ENCODE measurements at places on chromosomes 6 and 20.

DNA sequence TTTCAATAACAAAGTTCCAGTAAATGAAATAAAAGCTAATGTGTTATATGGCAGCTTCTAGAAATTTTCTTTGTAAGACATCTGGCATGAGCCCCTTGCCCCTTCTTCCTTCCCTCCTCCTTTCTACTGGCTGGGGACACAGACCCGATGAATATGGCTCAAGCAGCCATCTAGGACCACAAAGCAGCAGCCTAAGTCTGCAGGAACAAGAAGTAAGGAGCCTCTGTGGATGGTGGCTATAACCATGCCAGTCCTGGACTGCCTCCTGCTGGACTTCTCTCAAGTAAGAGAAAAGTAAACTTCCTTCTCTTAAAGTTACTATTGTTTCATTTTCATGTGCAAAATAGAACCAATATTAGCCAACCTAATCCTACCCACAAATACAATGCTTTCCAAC is 114.9 kb upstream of the DST start:
- peak; percentile 70 for DNase-seq

GRCh38 chr6:32885698-32886286 is 31.8 kb downstream of the PSMB9 start:
- peak; percentile 87 for DNase-seq

- no peak for DNase-seq
Observed at GRCh38 chr6:84123186-84123585, 89.6 kb downstream of the MRAP2 start.

GRCh38 chr6:18277237-18278006 is 13.1 kb upstream of the DEK start:
- no peak for DNase-seq

GRCh38 chr20:57787990-57788781 is 78.4 kb upstream of the PMEPA1 start:
- peak; percentile 16 for DNase-seq

DNA sequence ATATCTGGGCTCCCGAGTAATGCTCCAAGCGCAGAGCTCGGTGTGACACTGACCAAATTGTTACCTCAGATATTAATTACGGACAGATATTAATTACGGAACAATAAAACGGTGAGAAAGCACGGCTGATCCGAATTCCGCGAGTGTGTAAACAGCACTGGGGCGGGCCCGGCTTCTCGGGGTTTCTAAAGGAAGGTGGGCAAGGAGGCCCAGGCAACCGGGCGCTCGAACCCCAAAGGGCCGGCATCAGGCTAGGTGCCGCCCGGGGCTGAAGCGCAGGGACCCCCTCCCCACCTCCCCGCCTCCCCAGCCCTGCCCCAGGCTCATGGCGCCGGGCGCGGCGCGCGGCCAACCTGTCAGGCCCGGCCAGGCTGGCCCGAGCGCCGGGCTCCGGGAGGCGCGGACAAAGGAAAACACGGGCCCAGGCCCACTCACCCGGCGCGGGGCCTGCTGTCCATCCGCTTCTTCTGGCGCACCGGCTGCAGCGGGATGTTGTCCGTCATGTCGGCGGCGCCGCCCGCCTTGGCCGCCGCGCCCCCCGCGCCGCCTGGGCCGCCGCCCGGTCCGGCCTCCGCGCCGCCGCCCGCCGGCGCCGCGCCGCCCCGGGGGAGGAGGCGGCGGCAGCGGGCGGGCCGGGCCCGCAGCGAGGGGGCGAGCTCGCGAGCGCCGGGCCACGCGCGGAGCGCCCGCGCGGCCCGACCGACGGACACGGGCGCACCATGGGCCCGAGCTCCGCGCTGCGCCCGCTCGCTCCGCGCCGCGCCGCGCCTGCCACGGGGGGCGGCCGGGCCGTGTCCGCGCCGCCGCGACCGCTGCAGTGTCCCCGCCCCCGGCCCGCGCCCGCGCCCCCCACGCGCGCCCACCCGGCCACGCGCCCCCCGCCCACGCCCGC is at the start of gene ATP9A:
ATP9A (minus strand) TSS at position 524 of the 892 bp plus-strand sequence; CDS start at position 503, 21 bp downstream.
- no peak for DNase-seq

GRCh38 chr6:680251-680650 is 12.7 kb downstream of the EXOC2 start:
- no peak for DNase-seq

DNA sequence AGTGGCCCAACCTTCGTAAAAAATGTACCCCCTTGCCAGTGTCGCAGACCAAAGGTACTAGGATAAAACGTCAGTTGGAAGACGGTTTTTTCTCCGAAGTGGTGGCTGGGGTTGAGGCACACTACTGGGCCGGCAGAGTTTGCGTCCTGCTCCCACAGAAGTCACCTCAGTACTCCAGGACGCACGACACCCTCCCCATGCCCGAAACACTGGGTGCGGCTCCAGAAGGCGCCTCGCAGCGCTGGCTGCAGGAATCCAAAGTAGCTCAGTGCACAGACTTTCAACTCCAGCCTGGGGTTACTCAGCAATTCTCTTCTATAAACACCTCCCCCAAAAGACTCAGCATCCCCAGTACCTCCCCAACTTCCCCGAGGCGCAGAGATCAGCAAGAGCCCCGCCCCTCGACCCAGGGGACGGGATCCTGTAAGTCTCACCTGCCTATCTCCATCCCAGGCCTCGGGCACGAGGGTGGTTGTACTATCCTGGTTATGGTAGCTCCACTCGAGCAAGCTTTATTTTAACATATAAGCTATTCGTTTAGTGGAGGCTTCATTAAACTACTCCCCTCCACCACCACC is 88.2 kb downstream of the ZFP64 start:
- no peak for DNase-seq

GRCh38 chr20:17882834-17883591 is 85.6 kb downstream of the SNX5 start:
- DNase-seq = no peak

- peak; percentile 59 for DNase-seq
Observed at GRCh38 chr6:41970436-41970846, 28.8 kb upstream of the CCND3 start.

DNA sequence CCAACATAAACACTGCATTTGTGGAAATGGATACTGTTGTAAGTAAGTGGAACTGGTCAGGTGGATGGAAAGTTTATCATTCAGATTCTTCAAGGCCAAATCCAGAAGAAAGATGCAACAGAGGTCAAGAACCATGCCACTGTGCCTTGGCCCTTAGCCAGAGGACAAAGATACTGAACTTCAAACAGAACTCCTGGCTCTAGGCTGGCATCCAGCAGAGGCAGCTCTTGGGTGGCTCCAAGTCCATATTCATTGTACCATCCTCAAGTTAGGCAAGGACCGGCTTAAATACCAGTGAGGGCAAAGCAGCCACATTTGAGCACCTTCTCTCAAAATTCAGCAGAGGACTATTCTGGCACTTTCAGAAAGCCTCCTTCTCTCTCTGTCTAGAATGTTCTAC is 53.2 kb downstream of the DNAAF9 start:
- no peak for DNase-seq

DNA sequence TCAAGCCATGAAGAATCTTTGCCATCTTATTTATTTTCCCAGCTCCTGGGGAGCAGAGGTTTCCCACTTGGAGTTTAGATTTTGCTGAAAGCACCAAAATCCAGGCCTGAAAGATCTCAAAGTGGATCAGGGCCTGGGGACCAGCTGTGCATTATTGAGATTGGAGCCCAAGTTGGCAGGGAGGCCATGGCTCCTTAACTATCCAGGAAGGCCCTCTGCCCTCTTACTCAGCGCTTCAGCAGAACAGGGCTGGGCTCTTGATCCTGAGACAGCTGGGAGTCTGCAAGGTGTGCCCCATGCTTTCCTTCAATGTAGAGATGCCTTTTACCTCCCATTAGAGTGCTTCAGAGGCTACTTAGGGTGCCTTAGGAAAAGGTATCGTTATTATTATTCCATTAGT is 24.6 kb downstream of the FOXO3 start:
- no peak for DNase-seq

DNA sequence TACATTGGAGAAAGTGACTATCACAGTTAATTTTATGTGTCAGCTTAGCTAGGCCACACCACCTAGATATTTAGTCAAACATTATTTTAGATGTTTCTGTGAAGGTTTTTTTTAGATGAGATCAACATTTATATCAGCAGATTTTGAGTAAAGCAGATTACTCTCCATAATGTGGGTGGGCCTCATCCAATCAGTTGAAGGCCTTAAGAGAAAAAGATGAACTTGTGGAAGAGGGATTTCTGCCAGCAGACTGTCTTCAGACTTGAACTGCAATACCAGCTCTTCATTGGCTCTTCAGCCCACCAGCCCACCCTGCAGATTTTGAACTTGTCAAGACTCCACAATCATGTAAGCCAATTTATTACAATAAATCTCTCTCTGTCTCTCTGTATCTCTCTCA is 25.1 kb upstream of the FBXO30 start:
- DNase-seq = no peak

- no peak for DNase-seq
Observed at GRCh38 chr6:10315658-10316372, 99.1 kb downstream of the TFAP2A start.

DNA sequence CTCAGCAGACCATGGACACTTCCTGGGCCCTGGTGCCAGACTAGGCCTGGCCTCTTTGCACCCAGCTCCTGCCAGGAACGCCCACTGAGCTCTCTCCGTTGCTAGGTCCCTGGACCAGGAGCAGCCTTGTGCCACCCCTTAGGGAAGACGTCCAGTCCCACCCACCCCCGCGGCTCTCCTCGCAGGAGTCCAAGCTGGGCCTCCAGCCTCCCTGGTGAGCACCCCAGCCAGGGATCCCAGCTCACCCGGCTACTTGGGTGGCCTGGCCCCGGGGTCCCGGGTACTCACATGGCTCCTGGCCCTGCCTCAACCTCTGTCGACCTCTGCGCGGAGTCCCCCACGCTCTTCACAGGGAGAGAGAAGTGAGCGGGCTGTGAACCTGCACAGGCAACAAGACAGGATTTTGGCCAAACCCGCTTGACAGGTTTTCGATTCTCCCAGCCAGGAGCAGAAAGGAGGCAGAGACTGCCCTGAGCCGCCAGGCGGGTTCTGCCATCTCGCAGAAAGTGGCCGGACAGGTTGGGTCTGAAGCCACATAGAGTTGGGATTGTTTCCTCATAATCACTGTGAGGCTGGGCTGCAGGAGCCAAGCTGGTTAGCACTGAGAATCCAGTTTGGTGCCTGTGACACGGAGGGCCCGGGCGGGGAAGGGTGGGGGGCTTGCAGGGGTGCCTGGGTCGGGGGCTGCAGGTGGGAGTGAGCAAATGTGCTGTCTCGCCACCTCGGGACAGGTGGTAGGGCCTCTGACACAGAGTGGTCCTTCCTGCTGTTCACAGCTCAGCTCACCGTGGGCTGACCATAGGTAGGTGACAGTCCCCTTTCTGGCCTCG is at the start of gene RBBP8NL:
RBBP8NL (minus strand) TSS at position 368 of the 830 bp plus-strand sequence. CDS start 7,892 bp downstream, outside the sequence.
- peak; percentile 32 for DNase-seq

DNA sequence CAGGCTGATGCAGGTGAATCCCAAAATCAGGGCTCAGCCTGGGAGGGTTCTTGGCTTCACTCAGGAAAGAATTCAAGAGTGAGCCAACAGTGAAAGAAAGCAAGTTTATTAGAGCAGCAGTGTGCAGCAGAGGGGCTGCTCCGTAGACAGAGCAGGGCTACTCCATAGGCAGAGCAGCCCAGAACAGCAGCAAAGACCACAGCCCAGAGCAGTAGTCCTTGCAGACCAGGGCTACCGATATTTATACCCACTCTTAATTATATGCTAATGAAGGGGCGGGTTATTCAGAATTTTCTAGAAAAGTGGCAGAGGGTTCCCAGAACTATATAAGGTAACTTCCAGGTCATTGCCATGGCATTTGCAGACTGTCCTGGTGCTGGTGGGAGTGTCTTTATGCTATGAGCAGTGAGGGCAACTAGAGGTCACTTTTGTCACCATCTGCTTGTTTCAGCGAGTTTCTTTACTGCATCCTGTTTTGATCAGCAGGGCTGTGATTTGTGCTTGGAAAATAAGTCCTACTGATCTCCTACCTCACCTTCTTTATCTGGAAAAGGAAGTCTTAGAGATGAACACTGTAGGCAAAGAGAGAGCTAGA is 39.8 kb upstream of the PTPN1 start:
- DNase-seq = no peak

GRCh38 chr6:13461307-13461706 is 26.1 kb downstream of the GFOD1 start:
- DNase-seq = no peak

GRCh38 chr6:3165631-3166534 is 8.5 kb upstream of the TUBB2A start:
- no peak for DNase-seq

GRCh38 chr6:166005401-166005943 is 162.2 kb downstream of the TBXT start:
- peak; percentile 25 for DNase-seq

DNA sequence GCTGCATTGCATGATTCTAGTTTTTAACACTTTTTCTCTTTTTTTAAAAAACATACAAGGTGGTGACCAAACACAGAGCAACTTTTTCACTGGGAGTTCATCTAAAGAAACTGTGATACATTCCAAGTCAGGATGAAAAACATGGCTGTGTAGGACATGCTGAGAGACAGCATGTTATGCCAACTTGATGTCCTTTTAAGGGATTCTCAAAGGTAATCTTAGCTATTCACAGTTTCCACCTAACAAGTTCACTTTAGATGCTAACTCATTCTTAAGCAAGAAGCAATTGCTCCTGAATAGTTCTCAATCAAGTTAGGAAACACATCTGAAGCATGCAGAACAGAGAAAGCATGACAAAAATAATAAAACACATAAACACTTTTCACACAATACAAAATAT is 3.3 kb downstream of the ASCC3 start:
- peak; percentile 9 for DNase-seq

- no peak for DNase-seq
Observed at GRCh38 chr20:10800288-10800687, 126.5 kb upstream of the JAG1 start.

DNA sequence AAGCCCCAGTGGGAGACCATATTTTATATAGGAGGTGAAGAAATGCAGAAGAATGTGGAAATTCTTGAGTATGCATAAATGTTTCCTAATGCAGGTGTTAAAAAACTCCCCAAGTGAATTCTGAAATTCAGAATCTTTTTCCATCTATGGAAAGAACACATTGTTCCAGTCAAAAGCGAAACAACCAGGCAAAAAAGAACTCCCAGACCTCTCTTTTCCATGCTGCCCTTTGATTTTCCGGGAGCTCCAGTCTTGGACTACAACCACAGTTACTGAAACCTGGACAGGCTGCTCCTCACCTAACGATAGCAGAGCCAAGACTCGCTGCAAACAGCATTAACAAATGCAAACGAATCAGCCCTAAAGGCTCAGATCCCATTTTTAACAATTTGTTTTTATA is 108.7 kb upstream of the CNKSR3 start:
- DNase-seq = peak; percentile 49

DNA sequence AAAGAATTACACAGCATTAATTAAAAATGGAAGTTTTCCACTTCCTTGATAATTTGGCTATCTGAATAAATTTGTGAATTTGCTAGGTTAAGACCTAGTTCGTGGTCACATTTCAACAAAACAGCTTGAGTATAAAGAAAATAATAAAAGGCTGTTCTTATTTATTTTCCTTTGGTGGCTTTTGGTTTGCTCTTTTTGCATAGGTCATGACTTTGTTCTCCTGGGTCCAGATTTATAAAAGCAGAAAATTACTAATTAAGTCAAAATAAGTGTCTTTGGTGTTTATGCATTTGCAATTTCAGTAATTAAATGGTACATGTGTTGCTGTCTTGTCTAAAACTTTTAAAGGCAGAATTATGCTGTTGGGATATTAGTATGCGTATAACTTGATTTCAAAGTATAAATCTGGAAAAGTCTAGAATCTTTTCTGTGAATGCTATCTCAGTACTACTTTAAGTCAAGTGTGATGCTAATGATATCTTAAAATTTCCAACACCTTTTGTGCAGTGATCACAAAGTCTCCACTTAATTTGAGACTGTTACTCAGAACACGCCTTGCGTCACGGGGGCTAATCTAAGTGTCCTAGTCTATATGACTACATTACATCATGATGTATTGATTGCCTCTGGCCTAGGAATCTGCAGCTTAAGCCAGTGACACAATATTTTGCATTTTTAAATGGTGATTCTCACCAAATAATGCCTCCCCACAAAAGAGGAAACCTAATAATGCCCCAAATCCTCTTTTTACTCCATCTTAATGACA is 41.0 kb downstream of the GNAS start:
- DNase-seq = no peak

Measured in renal cortical epithelial cell (primary cell).